Activated CD8-positive, alpha-beta T cell treated with anti-CD3 and anti-CD28 coated beads for 36 hours (primary cell): ENCODE measurements at places on chromosomes 6 and 20.

- no peak for DNase-seq
Observed at GRCh38 chr6:30749554-30750378, 5.4 kb upstream of the IER3 start.

DNA sequence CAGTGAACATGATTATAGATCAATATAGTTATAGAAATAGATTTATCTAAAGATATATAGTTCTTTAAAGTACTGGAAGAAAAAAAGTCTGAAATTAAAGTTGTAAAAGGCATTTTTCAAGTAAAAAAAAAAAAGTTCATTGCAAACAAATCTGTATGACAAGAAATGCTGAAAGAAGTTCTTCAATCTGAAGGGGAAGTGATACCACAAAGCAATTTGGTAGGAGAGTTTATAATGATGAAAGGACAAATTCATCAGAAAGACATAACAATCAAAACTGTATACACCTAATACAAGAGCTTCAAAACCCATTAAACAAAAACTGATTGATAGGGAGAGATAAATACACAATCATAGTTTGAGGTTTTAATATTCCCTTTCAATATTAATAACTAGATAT is 14.1 kb downstream of the HUS1B start:
- no peak for DNase-seq

GRCh38 chr6:7254980-7255835 is 57.8 kb downstream of the SSR1 start:
- DNase-seq = no peak

DNA sequence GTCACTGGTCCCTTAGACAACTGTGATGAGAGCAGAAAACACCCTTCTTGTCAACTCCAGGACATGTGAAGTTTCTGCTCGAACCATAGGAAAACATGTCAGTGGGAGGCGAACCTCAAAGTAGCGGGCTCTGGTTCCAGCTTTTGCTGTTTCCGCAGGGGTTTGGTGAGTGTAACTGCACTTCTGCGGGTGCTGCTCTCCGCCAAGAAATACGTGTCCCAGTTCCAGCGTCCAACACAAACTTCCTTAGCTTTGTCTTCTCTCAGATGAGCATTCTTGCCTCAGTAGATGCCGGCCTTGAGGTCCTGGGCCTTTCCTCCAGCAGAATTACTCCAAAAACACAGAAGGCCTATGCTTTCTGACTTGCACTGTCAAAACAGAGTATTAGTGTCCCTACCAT is 156.3 kb downstream of the FNDC1 start:
- DNase-seq = no peak

- no peak for DNase-seq
Observed at GRCh38 chr6:28729501-28730402, 194.0 kb downstream of the TRIM27 start.

DNA sequence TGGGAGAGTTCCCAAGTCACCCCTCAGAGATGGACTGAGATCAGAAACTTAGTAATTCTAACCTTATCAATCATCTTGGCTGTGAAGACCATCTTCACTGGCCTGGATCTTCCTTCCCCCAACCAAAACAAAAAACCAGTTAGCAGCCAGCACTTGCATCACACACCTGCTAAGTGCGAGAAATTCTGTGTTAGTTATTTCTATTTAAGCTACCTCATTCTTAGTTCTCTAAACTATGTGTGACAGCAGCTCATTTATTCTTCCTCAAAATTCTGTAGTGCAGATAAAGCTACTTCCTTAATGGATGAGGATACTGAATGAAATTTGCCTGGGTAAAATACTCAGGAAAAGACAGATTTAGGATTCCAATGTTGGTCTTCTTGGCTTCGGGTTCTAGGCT is 18.2 kb upstream of the TAGAP start:
- no peak for DNase-seq

GRCh38 chr6:168432196-168432595 is 8.8 kb upstream of the SMOC2 start:
- DNase-seq = no peak

GRCh38 chr20:43789593-43789992 is 62.8 kb upstream of the GTSF1L start:
- DNase-seq = no peak

DNA sequence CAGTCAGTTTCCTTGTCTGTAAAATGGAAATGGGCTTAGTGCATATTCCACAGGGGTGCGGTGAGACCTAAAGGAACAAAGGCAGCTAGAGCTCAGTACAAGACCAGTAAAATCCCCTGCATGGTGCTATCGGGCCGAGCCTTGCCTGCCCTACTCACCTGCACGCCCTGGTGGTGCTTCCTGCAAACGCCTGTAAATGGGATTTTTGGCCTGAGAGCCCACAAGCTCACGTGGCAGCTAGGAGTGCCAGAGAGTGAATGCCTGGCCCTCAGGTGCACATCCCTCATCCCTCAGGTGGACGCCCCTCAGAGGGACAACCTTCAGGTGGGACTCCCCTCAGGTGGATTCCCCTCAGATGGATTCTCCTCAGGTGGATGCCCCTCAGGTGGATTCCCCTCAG is 48.0 kb upstream of the VSX1 start:
- DNase-seq = no peak

- no peak for DNase-seq
Observed at GRCh38 chr20:22789676-22790075, 205.3 kb upstream of the FOXA2 start.

- DNase-seq = peak; percentile 84
Observed at GRCh38 chr6:44655412-44656342, 268.2 kb downstream of the CDC5L start.

DNA sequence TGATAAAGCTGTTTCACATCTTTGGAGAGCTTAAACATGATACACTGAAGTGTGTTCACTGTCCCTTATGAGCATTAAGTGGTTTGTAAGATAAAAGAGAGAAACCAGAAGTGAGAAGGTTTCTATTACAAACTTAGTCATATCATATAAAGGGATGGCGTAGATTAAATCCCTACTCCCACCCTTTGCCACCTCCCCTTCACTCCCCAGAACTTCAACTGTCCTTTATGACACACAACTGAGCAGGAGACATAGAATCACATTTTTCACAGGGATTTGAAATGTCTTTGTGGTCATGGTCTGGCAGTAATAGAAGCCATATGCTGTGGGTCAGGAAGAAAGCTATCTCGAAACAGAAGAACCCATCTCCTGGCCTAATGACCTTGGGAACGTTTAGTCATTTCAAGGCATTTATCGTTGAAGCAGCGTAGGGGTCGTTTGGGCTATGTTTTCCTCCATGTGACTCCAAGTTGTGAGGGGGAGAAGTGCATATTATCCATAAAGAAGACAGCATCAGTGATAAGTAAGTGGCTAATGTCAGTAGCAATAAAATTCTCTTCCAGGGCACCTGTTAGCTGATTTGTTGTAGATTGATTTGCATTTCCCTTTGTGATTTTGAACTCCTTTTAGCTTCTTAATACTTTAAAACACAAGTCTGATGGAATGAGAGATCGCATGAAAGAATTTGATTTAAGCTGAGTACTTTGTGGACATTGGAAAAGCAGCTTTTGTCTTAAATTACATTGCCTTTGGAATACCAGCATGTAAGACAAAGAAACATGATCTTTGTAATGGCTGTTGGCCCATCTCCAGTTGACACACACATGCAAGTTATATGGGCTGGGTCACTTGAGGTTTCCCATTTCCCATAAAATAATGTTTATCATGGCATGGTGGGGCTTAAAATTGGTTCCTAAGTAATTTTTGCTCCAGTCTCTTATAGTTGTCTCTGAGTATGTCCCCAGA is 501.5 kb upstream of the FLRT3 start:
- no peak for DNase-seq

DNA sequence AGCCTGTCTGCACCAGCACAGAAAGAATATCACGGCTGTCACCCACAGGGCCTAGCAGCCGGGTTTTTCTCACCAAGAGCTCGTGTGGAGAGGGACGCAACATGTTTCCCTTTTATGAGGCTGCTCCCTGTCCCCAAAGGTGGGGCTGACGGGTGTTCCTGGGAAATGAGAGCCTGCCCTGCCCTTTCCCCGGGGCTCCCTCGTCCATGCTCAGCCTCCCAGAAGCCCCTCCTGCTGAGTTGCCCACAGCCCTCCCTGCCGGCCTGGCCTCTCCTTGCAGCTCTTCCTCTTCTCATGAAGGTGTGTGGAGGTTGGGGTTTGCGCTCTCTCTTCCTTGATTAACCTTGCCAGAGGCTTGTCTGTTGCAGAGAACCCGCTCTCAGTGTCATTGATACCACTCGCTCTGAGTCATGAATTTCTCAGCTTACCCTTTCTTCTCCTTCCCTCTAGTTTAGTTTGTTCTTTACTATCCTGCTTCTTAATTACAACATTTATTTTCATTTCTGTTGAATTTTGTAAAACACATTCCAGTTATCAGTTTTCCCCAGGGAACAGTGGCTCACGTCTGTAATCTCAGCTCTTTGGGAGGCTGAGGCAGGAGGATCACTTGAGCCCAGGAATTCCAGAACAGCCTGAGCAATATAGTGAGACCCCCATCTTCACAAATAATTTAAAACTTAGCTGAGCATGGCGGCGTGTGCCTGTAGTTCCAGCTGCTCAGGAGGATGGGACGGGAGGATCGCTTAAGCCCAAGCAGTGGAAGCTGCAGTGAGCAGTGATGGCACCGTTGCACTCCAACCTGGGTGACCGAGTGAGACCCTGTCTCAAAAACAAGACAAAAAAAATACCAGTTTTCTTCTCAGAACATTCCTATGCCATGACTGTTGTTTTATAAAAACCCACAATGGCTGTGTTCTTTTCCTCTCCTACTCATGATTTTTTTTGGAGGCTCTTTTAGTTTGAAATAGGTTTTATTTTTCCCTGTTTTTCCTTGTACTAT is 103.8 kb downstream of the TMEM242 start:
- no peak for DNase-seq

DNA sequence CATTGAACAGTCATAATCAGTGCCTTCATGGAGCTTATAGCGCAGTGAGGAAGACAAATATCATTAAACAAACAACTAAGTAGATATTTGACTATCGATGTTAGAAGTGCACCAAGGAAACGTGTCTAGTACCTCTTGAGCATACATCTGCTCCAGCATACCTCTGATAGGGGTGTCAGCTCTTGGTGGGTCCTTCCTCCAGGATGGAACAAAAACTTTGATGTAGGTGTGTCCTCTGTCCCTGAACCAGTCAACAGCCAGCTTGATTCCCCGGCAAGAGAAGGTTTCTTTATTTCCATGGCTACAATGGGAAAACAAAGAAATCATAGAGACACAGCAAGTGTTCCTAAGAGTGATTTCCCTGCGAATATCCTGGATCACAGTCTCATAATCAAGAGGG is 23.1 kb downstream of the ZC3H12D start:
- DNase-seq = no peak

- DNase-seq = no peak
Observed at GRCh38 chr6:113301651-113302050, 555.5 kb upstream of the MARCKS start.

GRCh38 chr6:138162111-138162954 is 594 bp downstream of the ARFGEF3 start:
- peak; percentile 2 for DNase-seq

DNA sequence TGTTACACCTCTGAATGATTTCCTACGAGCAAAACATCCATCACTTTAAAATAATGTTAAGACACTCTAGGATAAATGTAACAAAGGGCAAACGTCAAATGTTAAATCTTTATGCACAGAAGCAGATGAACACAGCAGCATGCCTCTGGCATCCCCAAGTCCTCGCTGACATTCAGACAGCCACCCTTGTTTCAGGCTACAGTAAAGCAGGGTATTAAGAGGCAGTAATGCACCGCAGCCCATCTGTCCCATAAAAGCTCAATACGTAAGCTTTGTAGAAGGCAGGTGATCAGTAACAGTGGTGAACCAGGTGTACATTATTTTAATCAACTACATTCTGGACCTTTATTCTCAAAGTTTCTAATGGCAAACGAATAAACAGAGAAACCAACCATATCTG is 64.8 kb downstream of the PPP1R3G start:
- DNase-seq = no peak

DNA sequence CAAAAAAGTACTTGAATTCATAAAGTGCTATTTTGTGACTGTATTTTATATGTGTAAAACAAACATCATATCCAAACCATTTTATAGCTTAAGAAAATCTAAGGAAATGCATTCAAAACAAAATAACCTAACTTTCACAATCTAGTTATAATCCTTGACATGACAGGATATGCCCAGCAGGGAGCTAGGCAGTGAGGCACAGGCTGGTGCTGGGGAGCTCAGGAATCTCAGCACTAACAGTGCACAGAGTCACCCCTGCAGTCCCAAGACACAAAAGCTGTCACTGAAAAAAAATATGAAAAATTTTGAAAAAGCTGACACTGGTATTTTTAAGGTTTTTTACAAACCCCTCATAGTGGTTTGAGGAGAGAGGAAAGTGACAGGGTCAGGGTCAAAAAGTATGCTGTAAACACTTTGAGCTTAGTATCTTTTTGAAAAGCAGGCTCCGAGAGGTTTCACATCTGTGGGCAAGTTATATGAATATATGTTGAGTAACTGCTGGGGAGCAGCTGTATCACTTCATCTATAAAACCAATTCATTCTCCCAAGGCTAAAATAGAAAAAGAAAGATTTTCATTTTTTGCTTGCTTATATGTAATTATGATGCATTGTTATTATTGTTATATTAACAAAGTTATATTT is 24.1 kb downstream of the LGSN start:
- no peak for DNase-seq

DNA sequence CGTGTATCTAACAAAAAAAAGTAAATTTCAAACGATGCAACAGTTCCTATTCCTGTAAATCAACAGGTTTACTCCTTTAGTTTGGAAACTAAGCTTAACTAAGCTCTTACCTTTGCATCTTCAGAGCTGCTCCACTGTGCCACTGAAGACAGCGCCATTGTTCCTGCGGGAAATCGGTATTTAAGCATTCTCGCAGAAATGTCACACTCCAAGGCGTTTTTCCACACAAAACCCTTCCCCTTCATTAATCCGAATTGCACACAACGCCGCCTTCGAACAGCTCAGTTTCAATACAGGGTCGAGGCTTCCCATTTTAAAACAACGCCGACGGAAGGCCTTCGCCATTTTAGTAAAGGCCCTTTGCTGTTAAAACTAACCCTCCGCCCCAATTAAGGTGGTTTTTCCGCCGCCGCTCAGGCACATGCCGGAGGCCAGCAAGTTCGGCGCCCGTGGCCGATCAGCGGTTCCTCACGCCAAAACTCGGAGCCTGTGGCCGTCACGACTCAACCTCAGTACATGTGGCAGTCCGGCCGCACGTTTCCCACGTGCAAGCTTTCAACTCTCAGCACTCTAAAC is 35.4 kb upstream of the SYNCRIP start:
- DNase-seq = no peak

- no peak for DNase-seq
Observed at GRCh38 chr6:80280262-80281010, 174.0 kb downstream of the BCKDHB start.

DNA sequence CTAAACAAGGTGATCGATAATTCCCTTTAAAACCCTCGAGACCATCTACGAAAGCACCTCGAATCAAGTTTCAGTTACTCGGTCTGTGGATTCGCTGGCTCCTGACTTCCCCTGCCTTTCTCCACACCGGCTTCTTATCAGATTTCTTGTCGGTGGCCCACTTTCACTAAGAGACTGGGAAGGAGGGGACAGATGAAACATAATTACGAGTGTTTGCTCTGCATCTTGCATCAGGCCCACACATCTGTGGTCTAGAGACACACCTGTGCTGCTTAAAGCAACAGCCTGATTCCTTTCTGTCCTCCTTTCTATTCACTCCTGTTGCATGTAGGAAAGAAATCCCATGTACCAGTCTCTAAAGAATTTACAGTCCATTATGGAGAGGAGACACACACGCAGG is 37.7 kb downstream of the INSM1 start:
- no peak for DNase-seq

GRCh38 chr20:63692436-63693082 is 3.9 kb upstream of the TNFRSF6B start:
- DNase-seq = no peak

- no peak for DNase-seq
Observed at GRCh38 chr6:53771785-53772624, 22.8 kb upstream of the LRRC1 start.

GRCh38 chr6:118296129-118296901 is 251.8 kb upstream of the PLN start:
- no peak for DNase-seq
